ENCODE measurements at places on chromosomes 12 and 14. TPM values are rescaled to one million over a fixed set of nuclear protein-coding genes. Genes with fewer than 3 reads are reported as not detected.

Gene MUCL1
- polyA plus RNA-seq, result not detected

Gene PIWIL1
- polyA plus RNA-seq, result not detected

Gene ATXN2
- polyA plus RNA-seq, result 30.3 TPM

Gene CPNE6
- not detected for polyA plus RNA-seq

Gene PLXNC1
- 3.4 TPM for polyA plus RNA-seq

Gene SLC35E3
- polyA plus RNA-seq, result 5.7 TPM

Gene BHLHE41
- polyA plus RNA-seq, result 4.0 TPM

Gene TOMM20L
- not detected for polyA plus RNA-seq

Gene SYCP3
- not detected for polyA plus RNA-seq

Gene OTX2
- polyA plus RNA-seq, result not detected

- no peak for DNase-seq
Observed at GRCh38 chr14:88049936-88050335, 45.0 kb downstream of the GPR65 start.

DNA sequence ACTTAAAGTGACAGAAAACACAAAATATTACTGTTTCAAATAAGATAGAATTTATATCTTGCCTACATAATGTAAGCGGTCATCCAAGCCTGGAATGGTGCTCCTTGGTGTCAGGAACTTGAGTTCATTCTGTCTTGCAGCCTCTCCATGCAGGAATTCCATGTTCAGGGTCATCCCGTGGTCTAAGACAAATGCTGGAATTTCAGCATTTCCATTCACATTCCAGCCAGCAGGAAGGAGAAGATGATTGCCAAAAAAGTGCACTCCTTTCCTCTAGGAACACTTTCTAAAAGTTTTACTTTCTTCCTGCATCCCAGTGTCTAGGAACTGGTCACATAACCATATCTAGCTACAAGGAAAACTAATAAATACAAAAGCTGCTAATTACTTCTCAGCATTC, 106.3 kb downstream of the PTPRO start:
- no peak for DNase-seq

GRCh38 chr12:123805173-123805572, 43.1 kb downstream of the DNAH10 start:
- no peak for DNase-seq

DNA sequence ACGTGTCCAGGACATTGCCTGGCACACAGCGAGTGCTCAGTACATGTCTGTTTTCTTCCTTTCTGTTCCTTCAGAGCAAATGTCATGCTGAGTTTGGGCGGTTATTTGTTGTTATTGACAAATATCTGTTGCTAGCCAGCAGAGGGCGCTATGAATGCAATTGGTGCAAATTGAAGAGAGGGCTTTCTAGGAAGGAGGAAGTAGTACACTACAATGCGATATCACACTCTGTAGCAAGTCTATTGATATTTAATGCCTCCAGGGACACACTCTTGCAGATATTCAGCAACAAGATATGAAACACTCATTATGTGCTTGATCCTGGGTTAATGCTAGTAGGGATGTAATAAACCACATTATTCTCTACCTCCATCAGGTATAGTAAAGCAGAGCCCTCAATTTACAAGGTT, 267.3 kb upstream of the SRRM4 start:
- no peak for DNase-seq

- no peak for DNase-seq
Observed at GRCh38 chr12:17151917-17152316, 546.0 kb upstream of the LMO3 start.

DNA sequence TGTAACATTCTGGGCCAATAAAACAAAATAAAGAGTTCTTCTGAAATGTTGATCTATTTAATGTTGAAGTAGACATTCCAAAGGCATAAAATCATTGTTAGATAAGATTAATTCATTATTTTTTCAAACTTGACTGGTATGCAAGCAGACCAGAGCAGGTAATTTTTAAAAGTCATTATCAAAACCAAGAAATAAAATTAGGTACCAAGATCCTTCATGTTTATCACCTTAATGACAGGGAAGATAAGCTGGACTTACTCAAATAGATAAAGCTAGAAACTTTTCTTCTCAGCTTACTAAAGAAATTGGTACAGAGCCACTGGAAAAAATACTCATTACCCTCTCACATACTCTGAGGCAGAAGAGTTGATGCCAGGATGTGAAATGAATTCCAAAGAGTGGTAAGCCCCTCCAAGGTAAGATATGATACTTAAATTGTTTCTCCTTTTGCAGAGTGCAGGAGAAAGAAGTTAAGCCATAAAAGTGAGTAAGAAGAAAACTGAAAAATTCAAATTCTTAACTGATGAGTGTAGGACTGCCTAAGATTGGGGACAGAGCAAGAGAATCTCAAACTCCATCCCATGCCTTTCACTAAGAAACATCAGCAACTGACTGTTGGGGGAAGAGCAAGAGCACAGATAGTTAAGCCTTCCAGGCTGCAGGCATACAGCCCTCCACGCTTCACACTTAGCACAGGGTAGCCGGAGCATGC, 111.9 kb downstream of the SLC41A2 start:
- DNase-seq, result no peak

DNA sequence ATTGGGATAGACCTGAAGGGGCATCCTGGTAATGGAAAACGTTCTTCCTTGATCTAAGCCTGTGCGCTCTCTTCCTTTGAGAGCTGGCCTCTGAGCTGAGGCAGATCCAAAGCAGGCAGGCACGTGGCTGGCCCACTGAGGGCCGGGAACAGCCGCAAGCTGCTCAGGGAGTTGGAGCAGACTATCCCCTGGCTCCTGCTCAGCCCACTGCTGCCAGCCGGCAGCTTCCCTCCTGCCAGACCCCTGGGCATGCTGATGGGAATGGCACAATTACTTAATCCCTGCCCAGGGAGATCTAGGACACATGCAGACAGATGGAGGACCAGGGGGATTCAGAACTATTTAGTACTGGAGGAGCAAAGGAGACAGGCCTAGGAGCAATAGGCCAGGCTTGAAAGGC, 14.4 kb downstream of the NEUROD4 start:
- DNase-seq, result no peak

GRCh38 chr12:14327711-14328110, 37.8 kb upstream of the ATF7IP start:
- DNase-seq, result peak; percentile 9

DNA sequence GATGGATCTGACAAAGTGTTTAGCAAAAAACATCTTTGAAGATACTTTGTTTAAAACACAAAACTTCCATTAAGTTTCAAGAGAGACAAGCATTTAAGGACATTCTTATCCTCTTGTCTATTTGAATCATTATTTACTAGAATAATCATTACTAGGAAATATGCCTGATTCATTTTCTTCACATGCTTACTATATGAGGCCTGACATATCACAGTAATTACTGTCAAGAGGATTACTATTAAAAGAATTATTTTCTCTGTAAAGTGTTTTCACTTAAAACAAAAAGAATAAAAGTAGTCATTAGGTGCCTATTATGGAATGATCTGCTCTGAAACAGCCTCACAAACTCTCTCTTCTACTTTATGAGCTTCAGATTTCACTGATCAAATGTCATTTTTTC, 402.1 kb upstream of the MGAT4C start:
- no peak for DNase-seq

DNA sequence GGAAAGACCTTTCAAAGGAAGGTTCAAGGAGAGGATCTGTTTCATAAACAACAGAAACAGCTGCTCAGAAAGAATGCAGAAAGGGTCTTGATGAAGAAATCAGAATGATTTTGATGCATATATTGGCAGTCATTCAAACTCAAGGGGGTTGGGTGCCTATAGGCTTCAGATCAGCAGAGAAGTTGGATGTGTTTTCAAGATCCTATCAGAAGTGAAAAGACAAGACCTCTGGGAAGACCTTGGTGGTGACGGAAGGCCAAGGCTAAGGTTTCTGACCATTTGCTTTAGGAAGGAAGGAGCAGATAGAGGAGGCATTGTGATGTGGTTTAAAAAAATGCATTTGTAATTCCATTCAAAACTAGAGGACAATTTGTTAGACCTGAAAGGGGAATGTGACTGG, 15.2 kb upstream of the PTPRB start:
- no peak for DNase-seq

GRCh38 chr12:11648514-11649412, 711 bp upstream of the ETV6 start:
- DNase-seq, result no peak

GRCh38 chr14:55309761-55310365, 38.6 kb downstream of the FBXO34 start:
- DNase-seq, result no peak

DNA sequence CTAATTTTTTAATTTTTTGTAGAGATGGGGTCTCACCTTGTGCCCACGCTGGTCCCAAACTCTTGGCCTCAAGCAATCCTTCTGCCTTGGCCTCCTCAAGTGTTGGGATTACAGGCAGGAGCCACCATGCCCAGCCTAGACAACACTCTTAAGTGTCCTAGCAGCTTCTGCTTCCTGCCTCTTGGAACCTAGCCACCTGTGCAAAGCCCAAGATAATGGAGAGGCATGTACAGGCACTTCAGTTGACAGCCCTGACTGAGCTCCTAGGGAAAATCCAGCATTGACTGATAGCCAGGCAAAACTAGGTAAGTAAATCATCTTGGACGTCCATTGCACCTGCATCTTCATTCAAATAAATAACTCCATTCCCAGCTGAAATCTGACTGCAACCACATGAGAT, 15.5 kb downstream of the COX14 start:
- no peak for DNase-seq

GRCh38 chr12:132143336-132144071, 615 bp downstream of the DDX51 start:
- no peak for DNase-seq

DNA sequence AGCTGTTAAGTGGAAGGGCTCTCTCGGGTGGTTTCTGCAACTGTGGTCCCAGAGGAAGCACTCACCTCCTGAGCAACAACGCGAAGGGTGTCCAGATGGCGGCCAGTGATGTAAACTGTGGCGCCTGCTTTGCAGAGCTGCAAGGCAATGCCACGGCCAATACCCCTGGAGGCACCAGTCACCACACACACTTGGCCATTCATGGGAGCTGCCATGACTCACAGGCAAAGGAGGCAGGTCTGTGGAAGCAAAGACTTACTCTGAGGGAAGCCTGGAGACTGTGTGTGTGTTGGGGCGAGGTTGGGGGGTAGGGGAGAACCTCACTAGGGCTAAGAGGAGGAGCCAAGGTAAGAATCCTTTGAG, 707 bp downstream of the DHRS1 start:
- no peak for DNase-seq

DNA sequence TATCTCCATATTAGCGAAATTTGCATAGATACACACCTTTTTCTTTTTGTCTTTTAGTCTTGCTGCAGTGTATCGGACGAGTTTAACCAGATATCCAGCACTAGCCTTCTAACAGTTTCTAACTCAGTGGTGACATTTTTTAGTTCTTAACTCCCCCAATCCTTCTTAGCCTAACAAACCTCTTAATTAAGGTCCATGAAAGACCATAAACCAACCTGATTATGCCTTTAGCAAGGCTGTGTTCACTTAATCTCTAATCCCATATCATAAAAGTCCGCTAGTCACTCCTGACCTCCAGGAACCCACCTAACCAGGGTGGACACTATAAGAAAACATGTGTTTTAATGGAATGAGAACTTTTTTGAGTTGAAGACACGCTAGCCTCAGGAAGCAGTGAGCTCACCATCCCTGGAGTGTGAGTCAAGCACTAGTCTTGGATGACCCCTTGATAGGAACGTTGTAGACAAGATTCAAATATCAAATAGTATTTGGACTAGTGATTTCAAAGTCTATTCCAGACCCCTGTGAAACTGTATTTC, 9.5 kb downstream of the CDKN1B start:
- DNase-seq, result peak; percentile 75

DNA sequence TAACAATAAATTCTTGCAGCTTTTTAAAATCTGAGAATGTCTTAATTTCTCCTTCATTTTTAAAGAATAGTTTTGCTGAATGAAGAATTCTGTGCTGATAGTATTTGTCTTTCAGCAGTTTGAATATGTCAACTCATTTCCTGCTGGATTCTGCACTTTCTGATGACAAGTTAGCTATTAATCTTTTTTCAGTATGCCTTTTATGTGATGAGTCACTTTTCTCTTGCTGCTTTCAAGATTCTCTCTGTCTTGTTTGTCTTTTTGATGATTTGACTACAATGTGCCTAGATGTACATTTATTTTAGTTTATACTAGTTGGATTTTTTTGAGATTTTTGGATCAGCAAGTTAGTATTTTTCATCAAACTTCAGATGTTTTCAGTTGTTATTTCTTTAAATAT, 87.9 kb upstream of the AVPR1A start:
- no peak for DNase-seq

- peak; percentile 87 for DNase-seq
Observed at GRCh38 chr12:102567031-102567985, 86.9 kb upstream of the IGF1 start.

All from BJ (cell line).